Endothelial cell of umbilical vein (primary cell): ENCODE measurements at places on chromosomes 4 and X. TPM values are rescaled to one million over a fixed set of nuclear protein-coding genes. Genes with fewer than 3 reads are reported as not detected.

GRCh38 chrX:54715621-54716020 lies 82.4 kb downstream of the ITIH6 start:
- no peak for DNase-seq

GRCh38 chrX:135944486-135944885 lies 29.3 kb downstream of the MMGT1 start:
- no peak for DNase-seq

DNA sequence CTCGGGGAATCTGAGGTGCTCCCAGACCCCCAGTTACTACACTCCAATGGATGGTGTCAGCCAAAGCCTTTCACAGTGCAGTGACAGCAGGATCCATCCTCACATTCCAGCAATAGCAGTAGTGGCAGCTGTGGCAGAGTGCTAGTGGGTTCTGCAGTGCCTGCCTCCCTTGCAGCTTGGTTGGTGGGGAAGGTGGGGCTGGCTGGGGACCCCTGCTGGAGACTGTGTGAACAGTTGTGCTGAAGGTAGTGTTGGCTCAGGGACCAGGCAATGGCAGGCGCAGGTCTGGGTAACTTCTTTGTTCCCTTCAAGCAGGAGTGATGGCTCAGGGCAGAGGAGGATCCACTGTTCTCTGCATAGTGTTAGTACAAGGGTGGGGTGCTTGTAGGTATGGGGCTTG lies 343.7 kb upstream of the TRAM1L1 start:
- no peak for DNase-seq

Gene HGFAC
- total RNA-seq = 0.42 and 0.49 TPM in 2 replicates

Gene MORC4
- 9.6 and 12.0 TPM in 2 replicates for total RNA-seq

Gene GNRHR
- total RNA-seq = not detected in 2 replicates

Gene HSFX3
- total RNA-seq = not detected in 2 replicates

Gene GAGE13
- total RNA-seq = not detected in 2 replicates

Gene FAM47E
- total RNA-seq = 0.11 TPM in 1 of 2 replicates, not detected in the other
